ENCODE measurements at places on chromosomes 6 and 20.
A peak's percentile ranks its signal among the peaks of the same experiment; 100 is the strongest.

- DNase-seq, result no peak
These were observed 272.3 kb downstream of the CD109 start for GRCh38 chr6:73968221-73968757.

DNA sequence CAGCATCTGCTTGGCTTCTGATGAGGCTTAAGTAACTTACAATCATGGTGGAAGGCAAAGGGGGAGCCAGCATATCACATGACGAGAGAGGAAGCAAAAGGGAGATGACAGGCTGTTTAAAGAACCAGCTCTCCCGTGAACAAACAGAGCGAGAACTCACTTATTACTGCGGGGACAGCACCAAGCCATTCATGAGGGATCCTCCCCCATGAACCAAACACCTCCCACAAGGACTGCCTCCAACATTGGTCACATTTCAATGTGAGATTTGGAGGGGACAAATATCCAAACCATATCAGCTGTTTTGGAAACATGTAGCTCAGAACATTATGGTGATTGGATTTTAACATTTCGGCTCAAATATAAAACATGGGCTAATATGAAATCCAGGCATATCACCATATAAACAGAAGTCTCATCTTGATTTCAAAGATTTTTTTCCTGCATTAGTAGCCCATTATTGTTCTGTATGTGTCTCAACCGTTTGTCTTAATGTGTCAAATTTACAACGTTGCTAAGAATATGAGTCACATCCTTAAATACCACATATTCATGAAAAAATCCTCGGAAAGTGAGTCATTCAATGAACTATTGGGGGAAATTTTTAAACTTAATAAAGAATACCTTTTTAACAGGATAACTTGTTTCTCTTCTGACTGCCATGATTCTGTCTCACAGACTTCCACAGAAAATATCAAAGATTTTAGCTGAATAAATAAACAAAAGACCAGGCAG, 894.3 kb downstream of the TFAP2A start:
- DNase-seq, result no peak

GRCh38 chr20:36361406-36361805, 55.3 kb downstream of the DLGAP4 start:
- no peak for DNase-seq

DNA sequence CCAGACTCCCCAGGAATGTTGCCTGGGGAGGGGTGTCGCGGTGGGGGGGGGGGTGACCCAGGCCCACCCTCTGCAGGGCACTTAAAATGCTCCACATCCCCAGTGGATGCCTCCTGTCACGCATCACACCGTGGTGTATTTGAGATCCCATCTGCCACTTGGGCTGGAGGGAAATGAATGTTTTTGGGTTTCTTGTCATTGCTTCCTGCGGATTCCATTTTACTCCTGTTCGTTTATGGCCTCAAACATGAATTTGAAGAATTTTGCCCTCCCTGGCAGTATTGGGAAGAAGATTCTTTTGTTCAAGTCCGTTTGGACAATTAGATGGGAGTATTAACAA, 544 bp upstream of the KHDC1 start:
- no peak for DNase-seq

DNA sequence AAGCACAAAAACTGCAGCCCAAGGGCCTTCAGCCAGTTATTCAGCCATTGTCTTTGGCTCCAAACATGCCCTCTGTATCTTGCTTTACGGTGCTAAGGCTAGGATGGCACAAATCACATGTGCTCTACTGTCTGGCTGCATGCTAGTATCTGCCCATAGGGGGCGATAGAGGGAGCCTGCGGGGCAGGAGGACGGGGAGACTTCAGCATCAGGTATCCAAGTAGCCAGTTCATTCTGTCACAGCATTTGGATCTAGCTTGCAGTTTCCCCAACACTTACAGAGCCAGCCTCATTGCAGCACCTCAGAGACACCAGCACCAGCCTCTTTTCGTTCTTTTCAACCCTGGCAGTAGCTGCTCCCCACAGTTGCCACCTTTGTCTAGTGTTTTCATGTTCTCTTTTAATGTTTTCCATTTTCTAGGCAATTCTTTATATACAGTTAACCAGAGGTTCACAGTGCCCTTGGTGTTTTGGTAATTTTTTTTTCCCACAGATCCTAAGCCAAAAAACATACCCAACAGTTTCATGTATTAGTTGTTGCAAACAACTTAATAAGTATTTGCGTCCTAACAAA, 705.9 kb downstream of the PTPRT start:
- no peak for DNase-seq

DNA sequence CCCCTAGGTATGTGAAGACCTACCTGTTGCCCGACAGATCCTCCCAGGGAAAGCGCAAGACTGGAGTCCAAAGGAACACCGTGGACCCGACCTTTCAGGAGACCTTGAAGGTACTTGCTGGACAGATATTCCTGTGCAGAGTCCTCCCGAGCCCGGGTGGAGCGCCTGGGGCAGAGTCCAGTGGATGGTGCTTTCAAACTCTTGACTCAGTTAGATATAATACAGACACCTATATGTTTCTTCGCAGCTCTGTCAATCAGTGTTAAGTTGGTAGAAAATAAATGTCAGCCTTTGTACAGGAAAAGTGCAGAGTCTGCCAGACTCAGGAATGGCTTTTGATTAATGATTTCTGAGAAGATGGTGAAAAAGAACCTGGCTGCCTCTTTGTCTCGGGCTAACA, 67.2 kb downstream of the EZR start:
- no peak for DNase-seq

DNA sequence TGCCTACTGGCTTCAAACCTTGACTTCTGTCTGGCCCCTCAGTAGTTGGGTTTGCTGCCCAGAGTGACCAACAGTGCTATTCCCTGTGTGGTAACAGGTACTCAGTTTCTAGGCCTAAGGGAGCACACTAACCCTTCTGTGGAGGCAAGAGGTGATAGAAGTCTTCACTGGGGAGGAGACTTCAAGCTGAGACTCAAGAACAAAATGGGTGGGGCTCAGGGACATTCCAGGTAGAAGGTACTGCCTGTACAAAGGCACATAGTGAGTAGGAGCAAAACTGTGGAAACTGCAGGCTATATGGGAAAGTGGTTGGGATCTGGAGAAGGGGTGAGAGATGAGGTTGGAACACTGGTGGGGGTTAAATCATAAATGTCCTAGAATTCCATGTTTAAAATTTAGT, 2.3 kb upstream of the SCAND1 start:
- no peak for DNase-seq

DNA sequence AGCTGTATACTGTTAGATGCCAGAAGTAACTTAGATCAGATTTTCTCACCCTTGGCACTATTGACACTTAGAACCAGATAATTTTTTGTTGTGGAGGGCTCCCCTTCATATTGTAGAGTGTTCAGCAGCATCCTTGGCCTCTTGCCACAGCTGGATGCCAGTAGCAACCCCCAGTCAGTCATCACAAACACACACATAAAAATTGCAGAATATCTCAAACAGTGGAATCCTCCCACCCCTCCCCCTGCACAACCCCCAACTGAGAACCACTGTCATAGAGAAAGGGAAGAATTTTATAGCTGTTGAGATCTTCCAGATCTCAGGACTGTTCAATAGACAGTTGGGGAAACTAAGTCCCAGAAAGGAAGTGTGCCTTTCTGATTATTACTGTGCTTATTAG, 81.2 kb upstream of the VSTM2L start:
- no peak for DNase-seq

DNA sequence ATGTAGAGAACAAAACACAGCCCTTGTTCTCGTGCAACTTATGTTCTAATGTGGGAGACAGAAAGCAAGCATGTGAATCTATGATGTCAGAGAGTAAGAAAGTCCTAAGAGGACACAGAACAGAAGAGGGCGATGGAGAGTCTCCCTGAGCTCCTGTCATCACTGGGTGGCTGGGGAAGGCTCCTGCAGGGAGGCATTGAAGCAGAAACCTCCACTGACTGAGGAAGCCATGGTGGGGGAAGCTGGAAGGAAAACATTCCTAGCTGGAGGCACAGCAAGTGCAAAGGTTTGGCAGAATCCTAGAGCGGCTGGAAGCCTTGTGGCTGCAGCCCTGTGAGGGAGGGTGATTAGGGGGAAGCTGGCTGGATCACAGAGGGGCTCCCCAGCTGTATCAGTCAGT, 248.0 kb downstream of the CDH26 start:
- no peak for DNase-seq

DNA sequence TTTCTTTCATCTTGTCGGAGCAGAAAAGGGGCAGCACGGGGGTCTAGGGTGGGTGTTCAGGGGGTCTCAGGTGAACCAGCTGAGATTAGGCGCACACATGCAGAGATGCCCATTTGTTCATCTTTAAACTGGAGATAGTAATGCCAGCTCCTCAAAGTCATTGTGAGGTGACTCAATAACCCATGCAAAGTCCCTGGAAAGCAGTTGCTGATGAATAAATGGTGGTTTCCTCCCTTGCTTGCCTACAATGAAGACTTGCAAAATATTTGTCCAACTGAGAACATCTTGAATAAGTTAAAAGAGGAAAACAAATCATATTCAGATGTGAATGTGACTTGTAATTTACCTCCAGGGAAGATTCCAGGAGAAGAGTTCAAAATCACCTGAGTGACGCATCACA, 206.9 kb downstream of the LY86 start:
- DNase-seq, result no peak

- DNase-seq, result no peak
These were observed 1.3 kb upstream of the SPEF1 start for GRCh38 chr20:3782597-3782996.

- no peak for DNase-seq
These were observed 785.6 kb downstream of the QKI start for GRCh38 chr6:164200071-164200470.

- DNase-seq, result no peak
These were observed 320.9 kb downstream of the SAMD5 start for GRCh38 chr6:147829418-147829817.

DNA sequence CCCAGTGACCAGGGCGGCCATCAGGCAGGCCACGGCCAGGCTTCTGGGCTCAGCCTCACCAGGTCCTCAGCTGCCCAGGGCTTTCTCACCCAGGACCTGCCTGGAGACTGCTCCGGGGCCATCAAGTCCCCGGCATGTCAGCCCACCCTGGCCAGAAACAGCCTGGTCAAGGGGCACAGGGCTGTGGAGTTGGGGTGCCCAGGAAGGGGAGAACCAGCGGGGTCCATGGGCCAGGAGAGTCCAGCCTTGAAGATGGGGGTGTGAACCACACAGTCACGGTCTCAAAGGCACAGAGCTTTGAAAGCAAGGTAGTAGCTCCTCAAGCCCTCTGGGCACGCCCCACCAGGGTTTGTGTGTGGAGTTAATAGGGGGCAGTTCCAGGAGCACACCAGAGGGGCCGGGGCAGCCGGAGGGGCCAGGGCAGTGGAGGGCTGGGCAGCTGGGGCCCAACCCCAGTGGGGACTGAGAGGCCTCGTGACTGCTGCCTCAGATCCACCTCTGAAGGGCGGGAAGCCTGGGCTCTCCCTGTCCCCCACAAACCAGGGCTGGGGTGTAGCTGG, 48.0 kb upstream of the BHLHE23 start:
- DNase-seq, result no peak

- no peak for DNase-seq
These were observed 274.1 kb upstream of the CITED2 start for GRCh38 chr6:139648430-139649000.

GRCh38 chr6:114100215-114100994, 129.5 kb upstream of the HDAC2 start:
- DNase-seq, result no peak

DNA sequence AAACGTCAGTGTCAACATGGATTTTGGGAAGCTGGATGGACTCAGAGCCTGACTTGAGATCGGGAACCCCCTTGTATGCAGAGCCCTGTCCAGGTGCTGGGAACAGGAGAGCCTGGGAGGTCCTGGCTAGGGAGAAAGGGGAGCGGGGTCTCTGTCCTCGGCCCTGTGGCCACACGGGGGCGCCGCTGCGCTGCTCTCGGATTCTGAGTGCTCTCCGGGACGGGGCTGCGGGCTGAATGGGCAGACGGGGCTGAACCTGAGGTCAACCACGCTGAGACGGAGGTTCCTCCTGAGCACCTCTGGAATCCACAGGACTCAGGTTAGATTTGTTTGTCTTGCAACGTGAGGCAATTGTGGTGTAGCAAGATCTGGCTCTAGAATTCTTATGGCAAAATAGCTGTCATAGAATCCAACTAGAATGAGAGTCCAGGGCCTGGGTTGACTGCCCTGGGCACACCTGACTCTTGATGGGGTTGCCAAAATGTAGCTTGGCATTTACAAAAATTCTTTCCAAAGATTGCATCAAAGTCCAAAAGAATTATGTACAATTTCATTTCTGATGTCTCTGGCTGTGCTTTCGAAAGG, 20.6 kb upstream of the HLA-F start:
- DNase-seq, result no peak

GRCh38 chr6:10316373-10316721, 98.5 kb downstream of the TFAP2A start:
- DNase-seq, result peak; percentile 17

- no peak for DNase-seq
These were observed 587.0 kb upstream of the FLRT3 start for GRCh38 chr20:14924433-14924832.

GRCh38 chr20:21812379-21812778, 106.9 kb downstream of the PAX1 start:
- no peak for DNase-seq

DNA sequence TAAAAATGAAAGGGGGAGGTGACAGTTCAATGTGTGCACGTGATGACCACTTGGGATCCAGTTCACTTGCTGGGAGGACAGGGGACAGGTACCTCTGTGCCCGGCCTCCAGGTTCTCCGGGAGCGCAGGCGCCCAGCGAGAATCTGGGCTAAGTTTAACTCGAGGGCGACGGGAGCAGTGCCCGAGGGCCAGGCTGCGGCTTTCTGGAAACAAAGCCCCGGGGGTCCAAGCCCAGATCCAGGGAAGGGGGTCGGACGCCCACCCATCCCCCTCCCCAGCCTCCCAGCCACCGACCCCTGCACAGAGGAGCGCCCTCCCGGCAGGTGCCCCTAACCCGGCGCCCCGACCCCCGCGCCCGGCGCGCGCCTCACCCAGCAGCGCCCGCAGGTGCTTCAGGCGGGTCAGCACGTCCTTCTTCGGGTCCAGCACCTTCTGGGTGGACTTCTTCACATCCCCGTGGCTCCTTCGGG, 405 bp downstream of the RALGAPA2 start:
- no peak for DNase-seq

- no peak for DNase-seq
These were observed 15.0 kb downstream of the FITM2 start for GRCh38 chr20:44296011-44296410.

DNA sequence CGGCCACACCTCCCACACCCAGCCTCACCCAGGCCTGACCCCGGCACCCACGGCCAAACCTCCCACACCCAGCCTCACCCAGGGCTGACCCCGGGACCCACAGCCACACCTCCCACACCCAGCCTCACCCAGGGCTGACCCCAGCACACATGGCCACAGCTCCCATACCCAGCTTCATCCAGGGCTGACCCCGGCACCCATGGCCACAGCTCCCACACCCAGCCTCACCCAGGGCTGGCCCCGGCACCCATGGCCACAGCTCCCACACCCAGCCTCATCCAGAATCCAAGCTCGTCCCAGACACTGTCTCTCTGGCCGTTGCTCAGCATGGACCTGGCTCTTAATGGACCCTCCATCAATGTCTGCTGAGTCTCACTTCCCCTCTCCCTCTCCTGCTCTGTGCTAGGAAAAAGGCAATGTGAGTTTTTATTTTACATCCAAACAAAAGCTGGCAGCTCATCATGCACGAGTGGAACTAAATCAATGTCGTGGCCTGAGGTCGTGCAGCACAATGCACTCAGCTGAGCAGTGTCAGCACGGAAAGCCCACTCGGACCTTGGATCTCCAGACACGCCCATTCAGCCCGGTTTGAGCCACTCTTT, 36.1 kb downstream of the NINL start:
- no peak for DNase-seq

All from anterior cingulate cortex (tissue), 58 donors.